T47D (cell line): ENCODE measurements at places on chromosomes 3 and 15.

DNA sequence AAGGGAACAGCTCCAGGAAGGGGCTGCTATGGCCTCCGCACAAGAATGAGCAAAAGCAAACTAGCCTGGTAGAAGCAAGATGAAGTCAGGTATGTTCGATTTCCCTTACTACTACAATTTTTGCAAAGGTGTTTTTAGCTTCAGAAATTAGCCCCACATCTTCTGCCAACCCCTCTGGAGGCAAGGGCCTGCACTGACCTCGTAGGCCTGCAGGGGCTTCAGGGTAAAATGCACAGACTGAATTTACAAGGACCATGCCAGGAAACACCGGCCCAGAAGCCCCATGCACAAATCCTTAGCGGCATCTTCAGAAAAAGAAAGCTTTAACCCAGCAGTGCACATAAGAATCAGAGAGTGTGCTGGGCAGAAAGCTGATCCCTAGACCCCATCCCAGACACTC, 53.0 kb downstream of the SLC6A1 start:
- no peak for DNase-seq

GRCh38 chr15:78365917-78366316, 25.8 kb downstream of the CRABP1 start:
- DNase-seq, result no peak

- DNase-seq, result no peak
These were observed 52.0 kb downstream of the LPP start for GRCh38 chr3:188205992-188206416.

GRCh38 chr15:75577401-75578172, 1.5 kb downstream of the PTPN9 start:
- DNase-seq, result no peak

GRCh38 chr3:172351895-172352466, 96.3 kb downstream of the GHSR start:
- DNase-seq, result no peak

GRCh38 chr15:85826756-85827515, 32.2 kb upstream of the KLHL25 start:
- DNase-seq, result no peak

GRCh38 chr3:172100482-172100881, 61.1 kb downstream of the FNDC3B start:
- DNase-seq, result no peak

DNA sequence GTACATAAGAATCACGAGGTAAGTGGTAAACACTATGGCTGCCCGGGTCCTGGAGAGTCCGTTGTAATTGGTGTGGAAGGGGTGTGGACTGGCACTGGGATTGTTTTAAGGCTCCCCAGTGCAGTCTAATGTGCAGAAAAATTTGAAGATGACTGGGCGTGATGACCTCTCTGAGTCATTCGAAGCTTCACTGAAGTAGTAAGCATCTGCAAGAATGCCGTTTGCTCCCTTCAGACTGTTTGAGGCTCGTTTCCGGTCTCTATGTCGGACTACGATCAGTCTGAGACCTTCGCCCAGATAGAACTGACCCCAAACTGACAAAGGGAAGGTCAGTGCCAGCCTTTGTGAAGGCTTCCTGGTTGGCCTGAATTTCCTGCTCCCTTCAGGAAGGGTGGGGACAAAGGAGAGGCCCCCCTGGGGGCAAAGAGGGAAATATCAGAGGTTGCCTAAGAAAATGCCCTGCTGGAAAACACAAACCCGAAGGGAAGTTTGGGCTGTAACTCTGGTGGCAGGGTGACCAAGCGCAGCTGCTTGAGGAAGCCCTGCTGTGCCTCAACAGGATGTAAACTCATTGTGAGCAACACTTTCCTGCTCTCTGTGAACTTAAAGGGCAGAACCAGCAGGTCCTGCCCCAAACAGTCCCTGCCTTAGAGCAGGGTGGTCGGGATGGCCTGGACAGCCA, 34.6 kb downstream of the BTD start:
- DNase-seq, result no peak

DNA sequence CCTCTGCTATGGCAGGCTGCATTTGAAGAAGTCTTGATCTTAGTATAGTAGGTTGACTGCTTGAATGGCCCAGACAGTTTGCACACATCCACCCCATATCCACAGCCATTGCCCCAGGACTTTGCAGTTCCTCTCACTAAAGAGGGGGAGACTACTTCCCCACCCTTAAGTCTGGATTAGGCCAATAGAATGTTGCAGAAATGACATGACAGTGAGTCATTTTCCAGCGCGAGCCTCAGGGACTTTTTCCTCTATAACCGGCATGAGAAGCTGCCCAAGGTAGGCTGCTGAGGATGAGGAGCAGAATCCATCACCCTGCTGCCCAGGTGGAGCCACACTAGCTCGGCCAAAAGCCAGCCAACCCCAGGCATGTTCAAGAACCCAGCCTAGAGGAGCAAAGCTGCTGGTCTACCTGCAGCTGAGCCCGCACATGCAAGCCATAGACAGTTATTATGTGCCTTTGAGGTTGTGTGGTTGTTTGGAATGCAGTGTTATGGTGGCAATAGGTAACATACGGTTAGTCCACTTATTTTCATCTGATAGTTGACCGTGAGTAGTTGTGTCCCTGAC, 113.9 kb downstream of the TLE3 start:
- peak; percentile 30 for DNase-seq

DNA sequence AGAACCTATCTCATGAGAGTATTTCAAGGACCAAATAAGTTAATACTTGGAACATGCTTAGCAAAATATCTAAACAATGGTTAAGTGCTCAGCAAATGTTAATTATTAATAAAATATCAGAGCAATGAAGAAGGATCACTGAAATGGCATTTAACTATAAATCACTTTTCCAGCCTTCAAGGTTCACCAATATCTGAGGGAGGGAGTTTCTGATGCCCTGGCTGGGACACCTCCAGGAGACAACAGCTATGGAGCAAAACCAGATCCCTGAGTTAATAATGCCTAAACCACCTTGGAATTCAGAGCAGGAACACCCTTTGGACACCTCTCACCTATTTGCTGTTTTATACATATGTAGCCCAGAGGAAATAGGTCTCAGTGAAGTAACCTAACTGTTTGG, 6.4 kb upstream of the FAM174B start:
- DNase-seq, result no peak

DNA sequence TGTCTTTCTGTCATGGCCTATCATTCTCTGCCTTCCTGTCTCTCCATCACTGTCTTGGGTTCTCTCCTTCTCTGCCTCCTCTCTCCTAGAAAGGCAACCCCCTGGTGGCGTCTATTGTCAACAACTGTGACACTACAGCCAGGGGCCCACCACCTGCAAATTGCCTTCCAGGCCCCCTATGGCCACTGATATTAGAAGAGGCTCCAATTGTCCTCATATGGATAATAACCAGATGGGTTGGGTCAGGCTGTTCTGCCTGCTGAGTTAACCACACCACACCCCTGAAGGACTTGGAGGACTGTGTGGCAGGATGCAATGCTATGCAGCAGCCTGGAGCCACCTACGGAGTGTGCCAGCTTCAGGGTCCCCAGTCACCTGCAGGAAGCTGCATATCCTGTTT, 665.0 kb downstream of the NTRK3 start:
- DNase-seq, result no peak

GRCh38 chr15:38709196-38709595, 144.6 kb upstream of the RASGRP1 start:
- peak; percentile 42 for DNase-seq

DNA sequence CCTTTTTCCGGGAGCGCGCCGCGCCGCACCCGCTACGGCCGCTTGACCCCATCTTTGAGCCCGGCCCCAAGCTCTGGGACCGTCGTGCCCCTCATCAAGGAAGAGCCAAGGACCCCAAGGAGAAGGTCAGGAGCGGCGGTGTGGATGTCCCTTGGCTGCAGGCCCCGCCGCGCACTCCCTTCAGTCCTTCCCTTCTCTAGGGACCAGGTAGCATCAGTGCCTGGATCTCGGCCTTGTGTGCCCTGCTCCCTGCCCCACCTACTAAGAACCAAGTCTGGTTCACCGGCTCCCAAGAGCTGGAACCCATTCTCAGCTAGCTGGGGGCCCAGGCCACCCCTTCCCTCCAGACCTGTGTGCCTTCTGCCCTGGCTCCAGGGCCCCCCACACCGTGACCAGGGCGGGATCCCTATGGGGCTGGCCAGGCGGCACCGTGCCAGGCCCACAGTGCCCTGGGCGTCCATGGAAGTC, 69.3 kb upstream of the CGNL1 start:
- DNase-seq, result no peak

GRCh38 chr15:81908111-81908510, 137.7 kb downstream of the MEX3B start:
- DNase-seq, result no peak

- DNase-seq, result no peak
These were observed 47.5 kb downstream of the ARMC8 start for GRCh38 chr3:138234401-138235179.

DNA sequence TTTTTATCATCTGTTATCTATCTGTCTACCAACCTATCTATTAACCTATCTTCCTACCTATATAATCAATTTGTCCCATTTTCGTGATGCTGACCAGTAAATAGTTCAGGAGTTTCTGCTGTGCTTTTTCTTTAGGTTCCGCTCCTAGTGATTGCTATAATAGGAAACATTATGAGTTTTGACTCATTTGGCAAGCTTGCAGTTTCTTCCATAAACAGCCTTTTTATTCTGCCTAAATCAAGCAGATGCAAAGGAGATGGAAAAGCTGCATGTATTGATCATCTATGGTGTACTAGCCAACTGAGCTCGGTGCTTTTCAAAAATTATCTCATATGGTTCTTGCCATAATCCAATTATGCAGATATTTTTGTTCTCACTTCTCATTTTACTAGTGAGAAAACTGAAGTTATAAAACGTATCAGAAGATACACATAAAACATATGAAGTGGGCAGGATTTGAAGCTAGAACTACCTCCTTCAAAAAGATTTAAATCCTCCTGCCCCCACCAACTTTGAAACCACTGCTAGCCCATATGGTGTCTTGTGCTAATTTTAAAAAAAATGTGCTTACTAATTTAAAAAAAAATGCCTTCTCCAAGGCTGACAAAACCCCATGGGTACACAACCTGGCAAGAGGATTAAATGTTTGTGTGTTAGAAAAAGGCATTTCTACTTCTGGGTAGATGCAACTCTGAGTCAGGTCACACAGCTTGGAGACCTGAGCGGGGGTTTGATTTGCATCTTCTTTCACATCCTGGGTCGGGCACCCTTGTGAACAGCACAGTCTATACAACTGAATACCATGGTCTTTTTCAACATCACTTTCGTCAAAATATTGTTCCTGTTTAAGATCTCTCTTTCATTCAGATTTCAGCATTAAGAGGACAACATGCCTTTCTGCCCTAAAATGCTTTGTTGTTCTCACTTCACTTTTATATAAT, 267.0 kb downstream of the CHL1 start:
- DNase-seq, result no peak

DNA sequence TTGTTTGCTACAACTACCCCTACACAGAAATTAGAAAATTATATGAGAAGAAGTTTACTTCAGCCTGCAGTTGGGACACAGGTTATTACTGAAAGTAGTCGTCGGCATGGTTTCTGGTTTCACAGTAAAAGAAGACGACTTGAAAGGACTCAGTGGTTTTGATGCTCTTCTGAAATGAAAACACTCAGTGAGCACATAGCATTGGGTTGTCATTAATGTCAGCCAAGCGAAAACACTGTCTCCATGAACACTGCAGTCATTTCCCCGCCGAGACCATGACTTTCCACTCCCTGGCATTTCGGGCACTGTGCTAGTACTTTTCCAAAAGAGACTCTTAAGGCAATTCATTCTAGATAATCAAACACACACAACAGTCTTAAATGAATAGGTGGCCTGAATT, 69.2 kb upstream of the ICE2 start:
- no peak for DNase-seq

DNA sequence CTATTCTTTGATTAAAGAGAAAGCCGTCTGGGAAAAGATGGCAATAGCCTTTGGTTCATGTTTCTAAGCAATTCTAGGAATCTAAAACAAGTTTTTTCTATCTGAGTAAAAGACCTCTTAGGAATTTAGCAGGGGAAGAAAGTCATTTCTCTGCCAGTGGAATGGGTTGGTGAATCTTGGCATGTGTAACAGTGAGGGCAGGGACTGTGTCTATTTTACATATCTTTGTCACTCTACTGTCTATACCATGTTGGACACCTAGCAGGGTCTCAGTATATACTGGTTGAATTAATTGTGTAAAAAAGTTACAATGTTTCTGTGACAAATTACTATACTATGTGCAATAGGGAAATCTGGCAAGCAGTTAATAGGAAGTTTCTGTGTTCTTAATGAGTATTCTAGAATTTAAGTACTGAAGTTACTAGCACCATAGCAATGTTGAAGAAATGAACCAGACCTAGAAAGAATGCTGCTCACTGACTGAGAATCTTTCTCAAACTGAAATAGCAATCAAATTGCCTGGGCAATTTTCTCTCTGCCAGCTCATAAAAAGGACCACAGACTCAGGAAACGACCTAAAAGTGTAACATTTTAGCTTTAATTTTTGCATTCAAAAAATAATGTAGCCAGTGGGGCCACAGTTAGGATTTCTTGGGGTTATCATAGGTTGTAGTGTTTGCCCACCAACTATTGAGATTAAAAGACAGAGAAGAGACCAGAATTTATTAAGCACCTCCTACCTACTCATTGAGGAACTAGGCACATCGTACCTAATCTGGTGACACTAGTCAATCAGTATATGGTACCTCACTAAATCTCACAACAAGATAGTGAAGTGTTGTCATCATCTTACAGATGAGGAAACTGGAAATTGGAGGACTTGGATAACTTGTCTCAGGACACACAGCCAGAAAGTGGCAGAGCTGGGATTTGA, 56.2 kb upstream of the LEKR1 start:
- no peak for DNase-seq

- peak; percentile 12 for DNase-seq
These were observed 40.8 kb upstream of the IQCF6 start for GRCh38 chr3:51819709-51820406.

DNA sequence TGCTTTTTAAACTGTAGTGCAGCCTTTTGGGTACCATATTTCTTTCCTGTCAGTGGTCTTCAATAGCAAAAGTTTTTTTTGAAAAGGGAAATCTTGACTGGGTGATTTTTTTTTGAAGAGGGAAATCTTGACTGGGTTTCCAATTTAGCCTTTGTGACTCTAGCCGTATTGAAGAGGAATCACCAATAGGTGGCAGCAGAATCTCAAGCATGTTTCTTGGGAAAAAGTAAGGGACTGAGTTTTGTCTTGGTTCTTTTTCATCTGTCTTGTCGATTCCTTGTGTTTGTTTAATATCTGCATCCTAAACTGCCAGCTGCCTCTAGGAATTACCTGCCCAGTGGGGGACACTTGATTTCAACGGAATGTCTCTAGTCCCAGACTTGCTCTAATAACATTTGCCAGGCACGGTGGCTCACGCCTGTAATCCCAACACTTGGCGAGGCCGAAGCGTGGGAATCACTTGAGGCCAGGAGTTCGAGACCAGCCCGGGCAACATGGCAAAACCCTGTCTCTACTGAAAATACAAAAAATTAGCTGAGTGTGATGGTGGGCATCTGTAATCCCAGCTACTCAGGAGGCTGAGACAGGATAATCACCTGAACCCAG, 89.2 kb downstream of the RBPMS2 start:
- no peak for DNase-seq

GRCh38 chr3:190016966-190017365, 103.7 kb downstream of the P3H2 start:
- no peak for DNase-seq

DNA sequence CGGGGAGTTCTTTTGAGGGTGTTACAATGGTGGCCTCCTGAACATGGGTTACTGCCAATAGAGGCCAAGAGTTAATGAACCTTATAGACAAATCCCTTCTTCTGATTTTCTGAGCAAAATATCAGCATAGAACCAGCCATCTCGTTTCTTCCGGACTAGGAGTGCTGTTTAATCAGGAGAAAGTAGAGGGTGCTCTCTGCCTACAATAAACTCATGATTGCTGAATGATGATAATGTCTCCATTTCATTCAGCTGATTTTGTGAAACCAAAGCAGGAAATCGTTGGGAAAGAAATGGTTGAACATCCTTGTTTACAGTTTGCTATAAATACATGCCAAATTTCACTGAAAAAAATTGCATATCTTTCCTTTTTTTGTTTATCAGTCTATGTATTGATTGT, 142.8 kb upstream of the PLSCR5 start:
- peak; percentile 29 for DNase-seq
